ENCODE measurements at places on chromosomes 1 and 21.

- DNase-seq, result no peak
Observed at GRCh38 chr1:96481409-96481808, 240.2 kb upstream of the PTBP2 start.

- peak; percentile 52 for DNase-seq
Observed at GRCh38 chr21:35178827-35179226, 129.7 kb upstream of the RUNX1 start.

- DNase-seq, result no peak
Observed at GRCh38 chr1:24062221-24062620, 49.7 kb downstream of the MYOM3 start.

DNA sequence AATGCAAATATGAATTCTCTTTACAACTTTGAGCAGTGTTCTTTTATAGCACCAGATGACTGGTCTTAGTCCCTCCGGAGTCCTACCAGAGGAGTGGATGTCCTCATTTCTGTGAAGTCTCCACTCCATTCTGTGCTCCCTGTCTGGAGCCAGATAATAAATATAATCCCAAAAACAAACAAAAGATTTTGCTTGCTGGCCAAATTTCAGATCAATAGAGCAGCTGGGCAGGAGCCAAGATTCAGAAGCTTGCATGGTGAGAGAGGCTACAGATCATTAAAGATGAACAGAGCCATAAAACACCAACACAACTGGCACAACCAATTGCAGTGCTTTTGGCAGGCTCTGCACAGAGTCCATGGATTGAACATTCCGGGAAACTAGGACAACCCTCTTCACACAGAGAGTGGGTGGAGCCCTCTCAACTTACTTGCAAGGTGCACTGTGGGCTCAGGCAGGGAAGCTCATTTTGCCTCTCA, 231.5 kb upstream of the SNX7 start:
- no peak for DNase-seq

- DNase-seq, result no peak
Observed at GRCh38 chr1:20729155-20729931, 3.2 kb downstream of the SH2D5 start.

GRCh38 chr1:154453574-154454352, 48.3 kb upstream of the TDRD10 start:
- DNase-seq, result peak; percentile 25

DNA sequence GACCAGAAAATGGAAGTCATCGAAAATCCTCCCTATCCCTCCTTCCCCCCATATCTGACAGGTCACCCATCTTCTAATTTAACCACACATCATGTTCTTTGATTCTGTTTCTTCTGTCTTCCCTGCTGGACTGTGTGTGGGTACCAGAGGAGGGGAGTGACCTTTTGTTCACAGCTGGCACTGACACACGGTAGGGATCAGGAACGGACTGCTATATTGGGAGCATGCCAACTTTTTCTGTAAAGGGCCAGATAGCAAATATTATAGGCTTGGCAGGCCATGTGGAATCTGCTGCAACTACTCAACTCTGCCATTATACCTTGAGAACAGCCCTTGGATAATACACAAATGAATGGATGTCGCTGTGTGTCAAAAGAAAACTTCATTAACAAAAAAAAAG, 7.5 kb upstream of the TOMM20 start:
- no peak for DNase-seq

DNA sequence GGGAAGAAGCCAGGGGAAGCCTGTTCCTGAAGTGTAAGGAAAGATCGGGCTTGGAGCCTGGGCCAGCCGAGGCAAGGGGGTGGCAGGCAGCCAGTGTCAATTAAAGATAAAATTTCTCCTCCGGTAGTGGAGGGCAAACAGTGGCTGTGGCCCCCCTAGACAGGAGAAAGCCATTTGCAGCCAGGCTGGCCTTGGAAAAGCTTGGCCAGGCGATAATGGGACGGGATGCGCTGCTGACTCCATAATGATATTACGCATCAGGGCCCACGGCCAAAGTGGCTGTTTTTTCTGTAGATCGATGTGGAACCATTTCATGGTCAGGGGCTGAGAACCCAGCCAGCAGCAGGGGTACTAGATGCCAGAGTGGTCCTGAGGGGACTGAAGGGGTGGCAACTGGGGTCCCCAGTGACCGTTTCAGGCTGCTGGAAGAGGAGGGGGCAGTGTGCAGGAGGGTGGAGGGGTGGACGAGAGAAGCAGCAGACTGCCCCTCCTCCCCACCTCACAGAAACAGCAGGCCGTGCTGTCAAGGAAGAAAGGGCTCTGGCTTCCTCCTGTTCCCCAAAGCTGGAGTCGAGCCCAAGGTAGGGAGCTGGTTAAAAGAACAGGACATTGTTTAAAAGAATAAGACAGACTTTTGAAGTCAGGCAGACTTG, 25.2 kb downstream of the KCNC4 start:
- DNase-seq, result no peak

DNA sequence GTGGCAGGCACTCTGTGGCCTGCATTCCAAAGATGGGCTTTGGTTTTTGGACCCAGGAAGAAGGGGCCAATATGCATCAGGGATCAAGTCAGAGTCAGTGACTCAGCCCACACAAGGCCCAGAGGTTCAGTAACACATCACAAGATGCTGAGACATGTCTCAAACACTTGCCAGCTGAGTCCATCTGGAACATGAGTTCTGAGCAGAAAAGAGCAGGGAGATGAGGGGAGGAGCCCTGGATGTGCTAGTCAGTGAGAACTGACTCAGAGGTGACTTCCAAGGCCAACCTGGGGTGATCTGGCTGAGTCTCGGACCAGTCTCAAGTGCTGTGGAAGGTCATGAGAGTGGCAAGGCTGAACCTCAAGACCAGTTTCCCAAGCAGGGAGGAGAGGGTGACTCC, 150.1 kb downstream of the CDC7 start:
- DNase-seq, result no peak

- DNase-seq, result no peak
Observed at GRCh38 chr1:193408782-193409293, 222.4 kb upstream of the B3GALT2 start.

GRCh38 chr1:182927693-182928433, 25.1 kb downstream of the SHCBP1L start:
- no peak for DNase-seq

DNA sequence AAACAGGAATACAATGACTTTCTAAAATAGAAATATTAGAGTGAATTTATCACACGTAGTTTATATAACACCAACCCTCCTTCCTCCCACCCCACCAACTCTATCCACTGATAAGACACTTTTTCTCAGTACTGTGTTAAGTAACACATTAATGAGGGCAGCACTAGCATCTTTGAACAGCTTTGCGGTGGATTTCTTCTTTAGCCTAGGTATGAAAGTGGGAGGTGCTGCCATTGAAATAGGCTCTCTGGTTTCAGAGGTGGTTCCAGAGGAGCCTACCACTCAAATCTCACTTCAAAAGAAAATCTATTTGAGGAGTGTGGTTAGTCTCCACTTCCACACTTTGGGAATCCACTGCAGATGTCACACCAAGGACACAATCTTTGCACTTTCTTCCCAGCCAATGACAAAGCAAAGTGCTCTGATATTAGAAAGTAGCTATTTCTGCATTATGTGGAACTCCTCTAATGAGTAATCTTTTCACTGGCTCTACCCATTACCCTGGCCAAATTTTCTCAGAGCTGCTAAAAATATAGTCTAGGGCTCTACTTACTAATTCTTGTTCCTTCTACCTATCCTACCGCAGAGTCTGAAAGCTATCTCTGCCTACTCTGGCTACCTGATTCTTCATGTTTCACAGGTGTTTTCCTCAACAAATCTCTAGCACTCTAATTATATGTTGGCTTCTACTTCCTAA, 1667.8 kb downstream of the MRPL39 start:
- DNase-seq, result no peak

DNA sequence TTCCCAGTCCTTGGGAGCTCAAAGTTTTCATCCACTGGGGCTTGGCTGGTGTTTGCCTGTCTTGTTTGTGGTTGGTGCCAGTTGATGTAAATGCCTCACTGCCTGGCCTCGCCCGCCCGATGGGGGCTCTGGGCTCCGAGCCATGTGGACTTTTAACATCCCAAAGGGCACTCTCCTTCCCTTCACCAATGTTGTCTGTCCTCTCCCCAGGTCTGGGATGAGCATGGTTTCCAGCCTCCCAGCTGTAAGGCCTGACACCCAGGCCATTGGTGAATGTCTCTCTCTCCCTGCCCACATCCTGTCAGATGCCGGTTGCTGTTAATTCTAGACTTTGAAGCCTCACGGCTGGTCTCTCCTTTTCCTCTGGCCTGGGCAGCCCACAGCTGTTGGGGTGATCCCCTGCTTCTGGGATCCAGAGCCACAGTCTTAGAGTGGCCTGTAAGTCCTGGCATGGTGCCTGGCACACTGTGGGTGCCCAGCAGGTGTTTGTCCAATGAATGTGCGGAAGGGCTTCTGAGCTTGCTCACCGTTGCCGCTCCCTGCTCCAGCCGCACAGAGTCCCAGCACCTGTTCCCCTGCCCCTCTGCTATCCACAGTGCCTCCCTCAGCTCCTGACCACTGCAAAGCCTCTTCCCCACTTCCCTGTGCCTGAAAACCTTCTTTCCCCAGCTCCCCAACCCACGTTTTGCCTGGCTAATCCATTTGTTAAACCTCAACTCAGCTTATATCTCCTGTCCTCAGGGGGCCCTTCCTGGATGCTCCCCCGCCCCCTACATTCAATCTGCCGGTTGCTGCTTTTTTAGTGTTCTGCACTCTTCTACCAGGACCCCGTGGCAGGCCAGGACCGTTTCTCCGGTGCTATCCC, 3.3 kb upstream of the C1orf174 start:
- DNase-seq, result peak; percentile 22

Measured in activated CD4-positive, alpha-beta T cell treated with anti-CD3 and anti-CD28 coated beads, Interleukin-2, Interleukin-6, amounts not matched to agents 100 ng/mL and 50 ng/mL, durations not matched to agents 16 hours and 8 hours (primary cell).